Globus pallidus (tissue), 1 donor: ENCODE measurements at places on chromosomes 13 and 19.
A peak's percentile ranks its signal among the peaks of the same experiment; 100 is the strongest.

DNA sequence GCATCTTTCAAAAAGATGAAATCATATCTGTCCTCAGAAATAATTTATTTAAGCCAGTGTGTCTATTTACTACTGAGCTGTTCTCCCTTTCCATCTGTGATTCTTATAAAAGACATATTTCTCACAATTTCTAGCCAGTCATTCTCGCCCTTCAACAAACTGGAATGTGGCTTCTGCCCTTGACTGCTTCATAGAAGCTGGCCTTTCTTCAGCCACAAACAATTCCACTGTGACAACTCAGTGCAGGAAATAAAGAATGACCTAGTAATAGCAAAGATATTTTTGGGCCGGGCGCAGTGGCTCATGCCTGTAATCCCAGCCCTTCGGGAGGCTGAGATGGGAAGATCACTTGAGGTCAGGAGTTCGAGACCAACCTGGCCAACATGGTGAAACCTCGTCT is 655.5 kb downstream of the PCDH9 start:
- no peak for DNase-seq

DNA sequence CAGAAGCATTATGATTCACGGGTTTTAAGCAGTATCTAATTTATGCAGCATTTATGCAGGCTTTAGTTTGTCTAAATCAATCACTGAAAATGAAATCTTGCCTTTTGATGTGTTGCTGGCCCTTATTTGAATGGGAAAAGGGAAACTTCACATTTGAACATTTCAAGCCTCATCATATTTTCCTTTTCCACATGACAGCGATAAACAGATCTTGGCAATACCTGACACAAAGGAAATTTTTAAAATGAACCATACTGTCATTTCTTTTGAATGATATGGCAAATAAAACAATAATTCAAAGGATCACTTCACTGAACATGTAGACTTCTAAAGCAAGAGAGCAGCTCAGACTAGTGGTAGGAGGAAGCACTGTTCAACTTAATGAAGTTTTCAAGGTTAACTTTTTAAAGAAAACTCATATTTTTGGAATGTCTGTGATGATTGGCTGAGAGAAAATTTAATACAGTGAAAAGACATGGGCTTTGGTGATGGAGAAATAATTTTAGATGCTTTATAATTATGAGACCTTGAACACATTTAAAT is 198.1 kb downstream of the OXGR1 start:
- no peak for DNase-seq

DNA sequence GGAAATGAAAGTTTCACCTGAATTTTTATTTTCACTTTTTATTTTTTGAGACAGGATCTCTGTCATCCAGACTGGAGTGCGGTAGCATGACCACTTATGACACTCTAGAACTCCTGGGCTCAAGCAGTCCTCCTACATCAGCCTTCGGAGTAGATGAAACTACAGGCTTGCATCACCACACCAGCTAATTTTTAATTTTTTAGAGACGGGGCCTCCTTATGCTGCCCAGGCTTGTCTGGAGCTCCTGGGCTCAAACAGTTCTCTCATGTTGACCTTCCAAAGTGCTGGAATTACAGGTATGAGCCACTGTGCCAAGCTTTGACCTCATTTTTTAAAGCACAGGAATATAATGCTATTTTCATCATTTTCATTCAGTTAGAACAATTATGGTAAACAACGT is 297.0 kb upstream of the KLHL1 start:
- DNase-seq, result no peak

GRCh38 chr13:19822673-19823072 is 39.9 kb upstream of the PSPC1 start:
- DNase-seq, result no peak

- DNase-seq, result no peak
These were observed 15.6 kb downstream of the AKAP8L start for GRCh38 chr19:15403151-15403531.

DNA sequence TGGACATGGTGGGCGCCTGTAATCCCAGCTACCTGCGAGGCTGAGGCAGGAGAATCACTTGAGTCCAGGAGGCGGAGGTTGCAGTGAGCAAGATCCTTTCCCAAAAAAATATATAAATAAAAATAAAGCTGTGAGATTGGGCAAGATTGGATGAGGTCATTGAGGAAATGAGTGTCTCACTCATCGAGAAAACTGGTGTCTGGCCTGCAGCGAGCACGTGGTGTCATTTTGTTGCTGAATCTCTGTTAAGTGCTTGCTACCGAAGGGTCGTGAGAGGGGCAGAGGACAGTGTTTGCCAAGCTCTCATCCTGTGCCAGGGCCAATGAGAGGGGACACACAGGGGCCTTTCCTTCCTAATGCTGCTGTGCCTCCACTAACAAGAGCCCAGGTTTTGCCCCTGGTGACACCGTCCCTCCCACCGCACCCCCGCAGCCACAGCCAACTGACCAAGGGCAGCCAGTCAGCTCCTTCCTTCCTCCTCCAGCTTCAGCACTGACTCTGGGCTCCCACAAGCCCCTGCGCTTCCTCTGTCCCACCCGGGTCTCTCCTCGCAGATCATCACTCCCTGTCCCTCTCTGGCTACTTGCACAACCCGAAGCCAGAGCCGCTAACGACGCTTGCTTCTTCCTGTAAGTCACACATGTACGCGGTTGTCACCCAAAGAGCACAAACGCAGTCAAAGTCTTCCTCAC is 3.2 kb downstream of the POLD1 start:
- DNase-seq, result no peak

DNA sequence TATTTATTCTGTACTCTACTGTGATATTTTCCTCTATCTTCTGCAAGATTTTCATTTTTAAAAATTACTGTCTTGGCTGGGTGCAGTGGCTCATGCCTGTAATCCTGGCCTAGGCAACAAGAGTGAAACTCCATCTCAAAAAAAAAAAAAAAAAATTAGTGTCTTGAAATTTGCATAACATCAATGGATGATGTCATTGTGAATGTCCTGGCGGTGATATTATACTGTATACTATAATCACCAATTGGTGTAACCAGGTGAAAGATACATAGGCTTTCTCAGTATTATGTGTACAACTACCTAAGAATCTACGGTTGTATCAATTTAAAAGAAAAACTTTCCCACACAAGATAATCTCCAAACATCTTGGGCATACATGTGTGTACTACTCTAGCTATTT is 15.2 kb downstream of the ZNF331 start:
- DNase-seq, result no peak

DNA sequence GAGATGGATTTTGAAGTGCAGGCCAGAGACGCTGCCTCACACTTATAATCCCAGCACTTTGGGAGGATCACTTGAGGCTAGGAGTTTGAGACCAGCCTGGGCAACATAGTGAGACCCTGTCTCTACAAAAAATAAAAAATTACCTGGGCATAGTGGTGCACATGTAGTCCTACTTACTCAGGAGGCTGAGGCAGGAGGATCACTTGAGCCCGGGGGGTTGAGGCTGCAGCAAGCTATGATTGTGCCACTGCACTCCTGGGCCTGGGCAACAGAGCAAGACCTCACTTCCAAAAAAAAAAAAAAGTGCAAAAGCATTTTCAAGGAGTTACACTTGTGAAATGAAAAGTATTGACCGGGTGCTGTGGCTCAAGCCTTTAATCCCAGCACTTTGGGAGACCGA is 27.6 kb upstream of the FBXO17 start:
- no peak for DNase-seq

DNA sequence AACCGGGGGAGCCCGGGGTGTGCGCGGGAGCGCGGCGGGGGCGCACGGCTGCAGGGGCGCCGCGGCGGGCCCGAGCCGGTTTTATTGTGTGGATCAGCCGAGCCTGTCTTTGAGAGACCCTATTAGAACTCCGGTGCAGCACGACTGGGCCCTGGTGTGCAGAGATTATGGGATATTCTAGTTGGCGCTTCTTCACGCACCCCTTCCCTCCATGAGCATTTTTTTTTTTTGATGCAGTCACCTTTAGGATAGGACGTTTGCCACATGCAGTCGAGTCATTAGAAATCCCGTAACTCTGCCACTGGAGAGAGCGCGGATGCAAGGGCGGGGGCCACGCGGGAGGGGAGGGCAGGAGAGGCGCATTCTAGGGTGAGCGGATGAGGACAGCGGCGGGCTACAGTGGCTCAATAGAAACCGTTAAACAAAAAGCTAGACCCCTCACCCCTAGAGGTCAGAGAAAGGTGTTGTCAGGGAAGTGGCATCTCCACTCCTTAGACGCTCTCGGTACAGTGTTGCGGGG is 3.7 kb downstream of the FGF9 start:
- DNase-seq, result no peak

GRCh38 chr19:21585281-21585890 is 80.0 kb downstream of the ZNF429 start:
- DNase-seq, result no peak

DNA sequence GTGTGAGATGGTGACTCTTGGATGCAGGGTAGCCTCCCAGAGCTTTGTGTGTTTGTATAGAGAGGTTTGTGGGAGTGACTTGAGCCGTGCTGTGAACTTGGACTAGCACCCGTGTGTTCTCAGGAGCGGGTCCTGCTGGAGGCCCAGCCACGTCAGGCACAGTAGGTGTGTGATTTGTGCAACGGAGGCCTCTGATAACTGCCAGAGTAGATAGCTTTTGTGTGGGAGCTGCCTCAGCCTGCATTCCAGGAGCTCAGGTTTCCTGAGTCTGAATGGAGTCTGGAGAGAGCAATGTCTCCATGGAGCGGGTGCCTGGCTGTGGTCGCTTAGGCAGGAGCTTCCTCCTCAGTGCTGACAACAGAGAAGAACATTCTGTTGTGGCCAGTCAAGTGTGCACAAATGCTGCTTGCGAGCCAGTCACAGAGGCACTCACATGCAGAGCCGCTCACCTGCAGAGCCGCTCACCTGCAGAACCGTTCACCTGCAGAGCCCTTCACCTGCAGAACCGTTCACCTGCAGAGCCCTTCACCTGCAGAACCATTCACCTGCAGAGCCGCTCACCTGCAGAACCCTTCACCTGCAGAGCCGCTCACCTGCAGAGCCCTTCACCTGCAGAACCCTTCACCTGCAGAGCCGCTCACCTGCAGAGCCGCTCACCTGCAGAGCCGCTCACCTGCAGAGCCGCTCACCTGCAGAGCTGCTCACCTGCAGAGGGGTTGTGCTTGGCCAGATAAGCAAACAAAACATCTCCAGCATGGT is 32.6 kb downstream of the TFDP1 start:
- no peak for DNase-seq

- DNase-seq, result no peak
These were observed 42.6 kb downstream of the RFC3 start for GRCh38 chr13:33860526-33860925.

GRCh38 chr19:13150931-13151604 is 857 bp downstream of the IER2 start:
- DNase-seq, result no peak

- DNase-seq, result no peak
These were observed 675 bp upstream of the PGPEP1 start for GRCh38 chr19:18339723-18340122.

DNA sequence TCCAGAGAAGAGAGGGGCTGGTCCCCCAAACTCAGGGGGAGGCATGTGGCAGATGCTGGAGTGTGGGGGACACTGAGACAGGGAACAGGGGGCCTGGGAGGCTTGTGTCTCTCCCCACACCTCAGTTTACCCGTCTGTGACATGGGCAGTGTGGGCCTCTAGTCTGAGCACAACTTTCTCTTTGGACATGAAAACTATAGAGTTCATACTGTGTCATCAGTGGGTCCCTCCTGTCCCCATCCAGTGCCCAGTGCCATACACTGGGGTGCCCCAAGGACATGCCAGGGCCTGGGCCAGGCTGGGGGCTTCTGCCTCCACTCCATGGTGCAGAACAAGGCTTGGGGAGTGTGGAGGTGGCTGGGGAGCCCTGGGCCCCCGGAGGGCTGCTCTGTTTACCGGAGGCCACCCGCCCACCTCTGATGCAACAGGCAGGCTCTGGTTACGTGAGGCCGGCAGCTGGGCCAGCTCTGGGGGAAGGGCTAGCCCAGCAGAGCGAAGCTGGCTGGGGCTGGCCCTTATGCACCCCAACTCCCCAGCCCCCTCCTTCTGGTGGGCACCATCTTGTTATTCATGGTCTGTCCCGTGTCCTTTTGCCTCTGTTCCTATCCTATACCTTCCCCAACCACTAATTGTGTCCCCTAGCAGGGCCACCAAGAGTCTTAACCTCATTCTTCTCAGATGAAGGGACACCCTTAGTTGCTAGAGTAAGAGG is 1.9 kb upstream of the MEF2B start:
- DNase-seq, result no peak

GRCh38 chr13:66981912-66982311 is 248.2 kb downstream of the PCDH9 start:
- DNase-seq, result no peak

DNA sequence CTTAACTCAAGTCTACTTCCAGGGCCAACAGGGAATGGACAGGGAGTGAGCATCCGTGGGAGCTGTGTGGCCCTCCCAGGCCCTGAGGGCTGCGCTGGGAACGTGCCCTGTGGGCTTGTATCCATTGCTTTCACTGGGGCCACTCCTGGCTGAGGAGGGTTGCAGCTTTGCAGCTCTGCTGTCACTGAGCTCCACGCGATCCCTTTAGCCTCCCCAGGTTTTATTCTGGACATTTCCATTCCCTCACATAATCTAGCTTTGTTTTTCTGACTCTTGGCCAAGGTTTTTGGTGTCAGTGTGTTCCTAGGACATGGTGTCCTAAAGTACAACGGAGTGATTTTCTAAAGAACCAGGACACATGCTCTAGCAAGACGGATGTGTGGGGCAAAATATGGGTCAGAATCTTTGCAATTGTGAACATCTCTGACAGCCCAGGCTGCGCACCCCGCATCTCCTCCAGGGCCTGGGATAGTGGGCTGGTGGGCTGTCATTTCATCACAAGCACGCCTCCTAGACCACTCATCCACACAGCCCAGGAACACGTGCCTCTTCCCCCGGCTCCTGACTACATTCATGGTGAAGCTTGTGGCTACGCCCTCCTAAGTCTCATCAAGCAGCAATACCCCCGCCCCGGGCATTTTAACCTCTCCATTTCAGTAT is 28.0 kb downstream of the GGACT start:
- DNase-seq, result peak; percentile 36

GRCh38 chr13:94212196-94212595 is 267.3 kb downstream of the DCT start:
- DNase-seq, result no peak

- DNase-seq, result peak; percentile 58
These were observed 505.6 kb downstream of the KCTD12 start for GRCh38 chr13:76380446-76381065.

DNA sequence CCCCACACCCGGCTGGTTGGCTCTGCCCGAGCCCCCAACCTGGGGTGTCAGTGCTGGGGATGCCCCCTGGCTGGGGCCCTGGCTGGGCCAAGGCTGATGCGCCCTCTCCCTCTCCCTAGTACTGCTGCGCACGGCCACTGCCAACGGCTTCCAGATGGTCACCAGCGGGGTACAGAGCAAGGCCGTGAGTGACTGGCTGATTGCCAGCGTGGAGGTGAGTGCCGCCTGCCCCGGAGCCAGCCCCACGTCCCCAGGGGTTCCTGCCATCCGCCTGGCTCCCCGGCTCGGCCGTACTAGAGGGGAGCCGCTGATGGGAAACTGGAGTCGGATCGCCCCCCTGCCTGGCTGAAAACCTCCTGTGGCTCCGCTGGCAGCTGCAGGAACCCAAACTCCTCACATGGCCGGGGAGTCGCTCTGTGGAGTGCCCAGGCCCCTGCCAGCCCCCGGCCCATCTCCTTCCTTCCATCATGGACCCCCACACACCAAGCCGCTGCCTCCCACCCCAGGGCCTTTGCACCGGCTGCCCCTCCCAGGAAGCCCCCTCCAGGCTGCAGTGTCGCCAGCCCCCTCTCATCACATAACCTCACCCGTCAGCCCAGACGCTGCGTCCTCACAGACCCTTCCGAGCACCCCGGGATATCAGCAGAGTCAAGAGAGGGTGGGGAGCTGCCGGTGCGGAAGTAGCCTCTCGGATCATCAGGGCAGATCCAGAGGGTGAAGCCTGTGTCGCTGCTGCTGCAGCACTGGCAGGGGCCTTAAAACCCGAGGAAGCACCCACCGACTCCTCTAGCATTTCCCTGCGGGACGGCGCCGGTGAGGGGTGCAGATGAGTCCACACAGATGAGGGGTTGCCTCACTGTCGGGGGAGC is 10.6 kb downstream of the NCLN start:
- no peak for DNase-seq
